CD8-positive, alpha-beta memory T cell (primary cell): ENCODE measurements at places on chromosomes 2 and 18. TPM values are rescaled to one million over a fixed set of nuclear protein-coding genes. Genes with fewer than 3 reads are reported as not detected.

Gene IL1B
- not detected for polyA plus RNA-seq

DNA sequence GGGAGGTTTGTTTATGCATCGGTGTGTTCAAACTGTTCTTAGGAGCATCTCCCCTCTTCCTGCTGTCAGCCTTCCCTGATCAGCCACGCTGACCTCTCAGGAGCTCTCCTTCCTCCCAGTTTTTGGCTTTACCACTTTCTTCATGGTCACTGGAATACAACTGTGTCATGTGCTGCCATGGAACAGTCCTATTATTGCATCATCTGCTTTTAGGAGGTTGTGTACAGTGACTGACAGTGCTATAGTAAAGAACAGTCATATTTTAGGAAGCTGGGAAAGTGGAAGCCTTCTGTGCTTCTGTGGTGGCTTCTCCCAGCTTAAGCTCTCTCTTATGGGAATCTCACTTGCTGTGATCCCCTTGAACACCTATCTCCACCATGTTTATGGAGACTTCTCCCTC lies 165.5 kb downstream of the TPGS2 start:
- no peak overlapping the region for H3K4me3 ChIP-seq
- no peak overlapping the region for H3K27ac ChIP-seq
- DNase-seq, result no peak
- H3K27me3 ChIP-seq, result no peaks in the 10 kb centered on the region
- no peaks in the 10 kb centered on the region for H3K36me3 ChIP-seq

- DNase-seq, result no peak
- no peaks in the 10 kb centered on the region for H3K36me3 ChIP-seq
- no peaks in the 10 kb centered on the region for H3K4me1 ChIP-seq
- H3K27ac ChIP-seq, result no peak overlapping the region
Measured at GRCh38 chr2:84958135-84959059, 12.6 kb upstream of the KCMF1 start.

GRCh38 chr2:219159771-219160185 lies 837 bp downstream of the NHEJ1 start:
- no peak for DNase-seq
- peaks cover 13% of the 10 kb centered on the region for H3K4me1 ChIP-seq
- H3K27me3 ChIP-seq, result no peaks in the 10 kb centered on the region
- peak overlapping the region; percentile 74 for H3K27ac ChIP-seq
- H3K36me3 ChIP-seq, result peaks cover 19% of the 10 kb centered on the region

DNA sequence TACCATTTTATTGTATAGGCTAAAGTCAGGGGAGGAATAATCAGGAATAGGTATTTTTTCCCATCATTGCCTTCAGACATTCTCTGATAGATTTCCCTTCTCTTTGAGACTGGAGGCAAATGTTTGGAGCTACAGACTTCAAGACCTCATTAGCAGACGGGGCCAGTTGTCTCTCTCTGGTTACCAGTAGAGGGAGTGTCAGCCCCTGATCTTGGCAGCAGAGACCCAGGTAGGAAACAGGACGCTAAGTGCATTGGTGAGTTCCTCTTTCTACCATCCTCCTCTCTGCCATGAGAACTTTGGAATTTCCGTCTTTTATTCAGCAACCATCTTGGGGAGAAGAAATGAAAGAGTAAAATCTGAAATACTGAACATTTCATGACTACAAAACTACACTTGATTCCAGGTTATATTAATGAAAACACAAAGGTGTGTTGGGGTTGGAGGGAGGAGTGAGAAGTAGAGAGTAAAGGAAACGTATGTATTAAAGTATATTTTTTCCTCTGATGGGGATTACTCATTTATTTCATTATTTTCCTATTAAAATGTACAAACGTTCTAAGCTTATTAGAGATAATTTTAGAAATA lies 186.2 kb upstream of the GCFC2 start:
- no peaks in the 10 kb centered on the region for H3K27me3 ChIP-seq
- H3K27ac ChIP-seq, result no peak overlapping the region
- DNase-seq, result no peak
- H3K4me1 ChIP-seq, result no peaks in the 10 kb centered on the region
- H3K4me3 ChIP-seq, result no peak overlapping the region

- peak overlapping the region; percentile 33 for H3K4me3 ChIP-seq
- H3K4me1 ChIP-seq, result peaks cover 89% of the 10 kb centered on the region
- H3K36me3 ChIP-seq, result peaks cover 46% of the 10 kb centered on the region
- DNase-seq, result peak; percentile 71
Measured at GRCh38 chr2:30239308-30239985, 8.1 kb downstream of the LBH start.

- H3K36me3 ChIP-seq, result no peaks in the 10 kb centered on the region
- no peak overlapping the region for H3K27ac ChIP-seq
- no peak overlapping the region for H3K4me3 ChIP-seq
- peaks cover 61% of the 10 kb centered on the region for H3K4me1 ChIP-seq
- no peak for DNase-seq
Measured at GRCh38 chr18:75213611-75214331, 3.2 kb downstream of the TSHZ1 start.

Gene WNT6
- 0.39 TPM for polyA plus RNA-seq

Gene GALNT3
- polyA plus RNA-seq, result 2.2 TPM

GRCh38 chr2:150630587-150631235 lies 143.2 kb upstream of the RND3 start:
- H3K4me3 ChIP-seq, result no peak overlapping the region
- no peaks in the 10 kb centered on the region for H3K27me3 ChIP-seq
- H3K36me3 ChIP-seq, result no peaks in the 10 kb centered on the region
- no peak for DNase-seq

Gene SP3
- 61.0 TPM for polyA plus RNA-seq

- H3K27me3 ChIP-seq, result no peaks in the 10 kb centered on the region
- H3K4me1 ChIP-seq, result peaks cover 18% of the 10 kb centered on the region
- no peak overlapping the region for H3K27ac ChIP-seq
- no peak for DNase-seq
- no peaks in the 10 kb centered on the region for H3K36me3 ChIP-seq
Measured at GRCh38 chr2:101574622-101575021, 99.7 kb upstream of the RFX8 start.

DNA sequence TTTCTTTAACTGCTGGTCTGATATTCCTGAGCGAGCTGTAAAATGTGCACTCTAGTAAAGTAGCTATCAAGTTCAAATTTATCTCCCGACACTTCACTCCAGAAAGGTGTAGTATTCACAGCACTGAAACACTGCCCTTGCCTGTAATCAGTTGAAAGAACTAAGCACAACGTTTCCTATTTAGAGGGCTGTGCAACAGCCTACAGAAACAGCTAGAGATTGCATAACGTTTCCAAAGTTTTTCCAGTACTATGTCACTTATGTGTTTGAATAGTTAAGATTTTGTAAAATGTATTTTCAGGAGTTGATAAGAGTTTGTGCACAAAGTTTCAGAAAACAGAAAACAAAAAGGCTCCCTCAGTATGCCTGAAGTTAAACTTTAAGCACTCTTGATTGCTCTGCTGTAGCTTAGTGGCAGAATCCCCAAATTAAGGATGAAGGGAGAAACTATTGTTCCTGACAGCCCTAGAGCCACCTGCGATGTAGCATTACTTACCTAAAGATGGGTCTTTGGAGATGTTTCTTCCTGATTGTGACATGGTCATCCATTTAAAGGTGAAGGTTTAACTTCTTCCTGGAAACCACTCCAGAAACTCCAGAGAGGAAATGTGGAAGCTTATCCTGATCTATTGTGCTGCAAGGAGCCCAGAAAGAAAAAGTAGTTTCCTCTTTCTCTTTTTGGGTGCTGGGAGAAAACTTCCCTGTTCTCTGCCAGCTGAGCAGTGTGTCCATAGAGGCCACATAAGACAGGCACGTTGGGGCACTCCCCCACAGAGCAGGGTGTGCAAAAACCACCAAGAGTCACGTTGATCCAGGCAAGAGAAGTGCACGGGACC lies 536 bp downstream of the PDE1A start:
- no peak overlapping the region for H3K27ac ChIP-seq
- no peak overlapping the region for H3K4me3 ChIP-seq
- no peaks in the 10 kb centered on the region for H3K4me1 ChIP-seq
- no peak for DNase-seq

DNA sequence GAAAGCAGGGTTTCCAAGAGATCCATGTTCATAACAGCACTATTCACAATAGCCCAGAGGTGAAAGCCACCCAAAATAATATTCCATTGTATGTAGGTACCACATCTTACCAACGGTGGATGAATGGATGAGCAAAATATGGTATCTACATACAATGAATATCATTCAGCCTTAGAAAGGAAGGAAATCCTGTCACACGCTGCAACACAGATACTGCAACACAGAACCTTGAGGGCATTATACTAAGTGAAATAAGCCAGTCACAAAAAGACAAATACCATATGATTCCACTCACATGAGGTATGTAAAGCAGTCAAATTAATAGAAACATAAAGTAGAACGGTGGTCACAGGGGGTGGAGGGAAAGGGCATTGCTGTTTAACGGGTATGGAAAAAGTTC lies 155.7 kb downstream of the DTNB start:
- no peak overlapping the region for H3K4me3 ChIP-seq
- no peaks in the 10 kb centered on the region for H3K36me3 ChIP-seq
- DNase-seq, result no peak

DNA sequence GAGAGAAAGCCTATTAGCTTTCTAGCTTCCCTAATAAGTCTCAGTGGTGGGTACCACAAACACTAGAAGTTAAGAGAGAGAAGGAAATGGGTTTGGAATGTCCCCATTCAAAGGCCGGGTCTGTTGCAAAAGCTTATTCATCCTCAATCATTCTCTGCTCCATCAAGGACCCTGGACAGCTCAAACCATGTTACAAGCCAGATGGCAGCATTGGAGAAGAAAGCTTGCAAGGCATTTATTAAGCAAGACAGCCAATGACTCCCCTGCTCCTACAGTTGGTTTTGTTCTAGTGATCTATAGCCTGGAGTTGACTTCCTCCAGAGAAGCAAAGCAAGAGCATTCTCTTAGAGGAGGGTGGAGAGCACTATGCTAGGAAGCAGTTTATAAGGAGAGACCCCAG lies 86.9 kb upstream of the LMAN1 start:
- no peaks in the 10 kb centered on the region for H3K36me3 ChIP-seq
- H3K27me3 ChIP-seq, result no peaks in the 10 kb centered on the region
- no peak overlapping the region for H3K27ac ChIP-seq

DNA sequence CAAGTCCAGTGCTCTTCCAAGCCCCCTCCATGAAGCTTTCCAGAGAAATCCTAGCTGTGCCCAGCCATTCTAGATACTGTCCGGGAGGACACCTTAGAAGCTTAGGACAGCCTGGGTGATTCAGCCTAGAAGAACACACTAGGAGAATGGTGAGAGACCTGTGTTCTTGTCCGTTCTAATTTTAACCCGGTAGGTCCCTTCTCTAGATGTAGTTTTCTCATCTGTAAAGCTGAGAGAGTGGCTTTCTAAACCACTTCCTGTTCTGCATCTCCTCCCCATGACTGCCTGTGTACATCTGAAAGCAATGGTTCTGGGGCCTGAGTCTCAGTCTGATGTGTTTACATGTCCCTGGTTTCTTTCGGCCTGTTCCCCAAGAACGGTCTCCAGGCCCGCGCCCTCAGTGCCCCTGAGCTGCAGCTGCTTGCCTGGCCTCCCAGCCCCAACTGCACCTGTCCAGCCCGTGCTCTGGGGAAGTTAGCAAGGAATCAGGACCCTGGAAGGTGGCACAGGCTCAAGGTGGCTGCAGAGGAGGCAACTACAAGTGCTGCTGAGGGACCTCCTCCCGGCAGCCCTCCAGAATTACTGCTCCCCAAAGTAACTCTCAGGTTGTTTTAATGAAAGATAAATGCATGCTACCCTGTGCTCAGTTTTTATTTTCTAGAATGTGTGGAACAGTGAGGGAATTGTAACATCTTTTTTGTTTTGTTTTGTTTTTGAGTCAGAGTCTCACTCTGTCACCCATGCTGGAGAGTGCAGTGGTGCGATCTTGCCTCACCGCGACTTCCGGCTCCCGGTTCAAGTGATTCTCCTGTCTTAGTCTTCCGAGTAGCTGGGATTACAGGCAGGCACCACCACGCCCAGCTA lies 105.9 kb downstream of the LBH start:
- no peaks in the 10 kb centered on the region for H3K27me3 ChIP-seq
- peak overlapping the region; percentile 55 for H3K27ac ChIP-seq
- DNase-seq, result peak; percentile 70
- H3K4me3 ChIP-seq, result peak overlapping the region; percentile 40

Gene HOXD12
- polyA plus RNA-seq, result not detected

GRCh38 chr2:195212586-195212985 lies 444.4 kb upstream of the SLC39A10 start:
- H3K4me1 ChIP-seq, result no peaks in the 10 kb centered on the region
- H3K27me3 ChIP-seq, result no peaks in the 10 kb centered on the region
- H3K36me3 ChIP-seq, result no peaks in the 10 kb centered on the region
- H3K4me3 ChIP-seq, result no peak overlapping the region

GRCh38 chr2:132549935-132550670 lies 119.9 kb downstream of the LYPD1 start:
- no peak overlapping the region for H3K27ac ChIP-seq
- H3K27me3 ChIP-seq, result no peaks in the 10 kb centered on the region
- H3K4me1 ChIP-seq, result no peaks in the 10 kb centered on the region
- no peak overlapping the region for H3K4me3 ChIP-seq
- DNase-seq, result no peak

GRCh38 chr18:48754993-48755473 lies 195.7 kb downstream of the SMAD7 start:
- no peaks in the 10 kb centered on the region for H3K36me3 ChIP-seq
- DNase-seq, result no peak
- H3K4me1 ChIP-seq, result no peaks in the 10 kb centered on the region
- no peak overlapping the region for H3K4me3 ChIP-seq
- no peak overlapping the region for H3K27ac ChIP-seq

Gene TMEM178A
- polyA plus RNA-seq, result not detected

Gene FBXO36
- polyA plus RNA-seq, result 0.56 TPM

Gene FHOD3
- polyA plus RNA-seq, result not detected

Gene TLX2
- not detected for polyA plus RNA-seq

Gene UBE2E3
- polyA plus RNA-seq, result 70.4 TPM

Gene PROM2
- not detected for polyA plus RNA-seq

Gene UBE2F
- 70.7 TPM for polyA plus RNA-seq

Gene TXNDC2
- not detected for polyA plus RNA-seq

Gene ALPG
- polyA plus RNA-seq, result not detected

DNA sequence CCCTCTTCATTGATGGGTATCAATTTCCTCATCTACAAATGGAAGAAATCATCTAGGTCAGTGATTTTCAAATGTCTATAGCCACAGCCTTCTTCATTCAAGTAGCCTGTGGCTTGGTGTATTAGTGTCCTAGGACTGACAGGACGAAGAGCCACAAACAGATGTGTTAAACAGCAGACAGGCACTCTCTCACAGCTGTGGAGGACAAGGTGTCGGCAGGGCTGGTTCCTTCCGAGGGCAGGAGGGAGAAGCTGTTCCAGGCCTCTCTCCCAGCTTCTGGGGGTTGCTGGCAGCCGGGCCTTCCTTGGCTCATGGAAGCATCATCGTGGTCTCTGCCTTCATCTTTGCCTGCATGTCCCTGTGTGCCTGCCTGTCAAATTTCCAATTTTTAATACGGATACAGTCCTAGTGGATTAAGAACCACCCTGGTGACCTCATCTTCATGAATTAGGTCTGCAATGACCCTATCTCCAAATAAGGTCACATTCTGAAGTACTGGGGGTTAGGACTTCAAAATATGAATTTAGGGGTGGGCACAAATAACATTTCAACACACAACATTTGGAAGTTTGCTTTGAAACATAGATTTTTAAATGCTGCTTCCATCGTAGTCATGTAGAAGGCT lies 86.5 kb downstream of the PTGR3 start:
- DNase-seq, result no peak
- no peak overlapping the region for H3K27ac ChIP-seq
- no peak overlapping the region for H3K4me3 ChIP-seq
- H3K27me3 ChIP-seq, result no peaks in the 10 kb centered on the region
- H3K4me1 ChIP-seq, result no peaks in the 10 kb centered on the region
